ENCODE measurements at places on chromosomes 2 and 18.

GRCh38 chr2:102778260-102778659, 16.4 kb downstream of the TMEM182 start:
- DNase-seq, result no peak

DNA sequence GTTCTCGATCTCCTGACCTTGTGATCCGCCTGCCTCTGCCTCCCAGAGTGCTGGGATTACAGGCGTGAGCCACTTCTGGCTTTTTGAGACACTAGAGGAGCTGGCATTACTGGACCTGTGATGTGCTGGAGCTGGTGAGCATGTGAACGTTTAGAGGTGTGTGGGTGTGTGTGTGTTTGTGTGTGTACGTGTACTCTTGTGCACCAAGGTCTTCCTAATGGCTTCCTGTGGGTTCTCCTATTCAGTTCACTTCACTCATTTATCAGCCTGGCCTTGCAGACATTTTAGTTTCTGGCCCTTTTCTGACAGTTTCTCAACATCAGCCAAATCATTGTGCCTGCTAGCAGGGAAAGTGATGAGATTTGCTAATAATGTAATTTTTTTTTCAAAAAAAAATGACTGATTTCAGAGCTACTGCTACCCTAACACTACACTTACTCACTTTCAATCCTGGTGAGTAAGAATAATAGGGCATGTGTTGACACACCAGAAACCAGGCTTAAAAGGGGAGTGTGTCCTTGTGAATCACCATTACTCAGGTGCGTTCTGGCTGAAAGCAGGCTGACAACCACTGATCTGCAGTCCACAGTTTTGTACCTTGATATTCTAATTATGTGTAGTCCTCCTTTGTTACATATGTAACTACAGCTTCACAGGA, 41.0 kb upstream of the ACTR3 start:
- DNase-seq, result no peak

GRCh38 chr2:70132244-70133126, 45.2 kb downstream of the PCBP1 start:
- peak; percentile 49 for DNase-seq

GRCh38 chr2:48157150-48157549, 250.9 kb upstream of the FBXO11 start:
- no peak for DNase-seq

DNA sequence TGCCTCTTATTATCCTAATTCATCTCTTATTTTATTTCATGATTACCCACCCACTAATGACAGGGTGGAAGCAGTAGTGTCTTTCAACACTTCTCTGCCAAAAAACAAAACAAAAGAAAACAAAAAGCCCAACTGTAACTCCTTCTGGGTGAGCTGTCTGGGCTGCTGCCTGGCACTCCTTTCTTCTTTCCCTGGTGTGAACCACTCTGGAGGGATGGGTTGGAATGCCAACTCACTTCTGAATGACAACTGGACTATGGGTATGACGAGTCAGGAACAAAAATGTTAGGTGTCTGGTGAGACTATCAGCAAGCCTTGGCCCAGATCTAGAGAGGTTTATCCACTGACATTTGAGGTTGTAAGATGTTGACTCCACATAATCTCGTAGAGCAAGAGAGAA, 88.3 kb upstream of the ITGB6 start:
- DNase-seq, result no peak

DNA sequence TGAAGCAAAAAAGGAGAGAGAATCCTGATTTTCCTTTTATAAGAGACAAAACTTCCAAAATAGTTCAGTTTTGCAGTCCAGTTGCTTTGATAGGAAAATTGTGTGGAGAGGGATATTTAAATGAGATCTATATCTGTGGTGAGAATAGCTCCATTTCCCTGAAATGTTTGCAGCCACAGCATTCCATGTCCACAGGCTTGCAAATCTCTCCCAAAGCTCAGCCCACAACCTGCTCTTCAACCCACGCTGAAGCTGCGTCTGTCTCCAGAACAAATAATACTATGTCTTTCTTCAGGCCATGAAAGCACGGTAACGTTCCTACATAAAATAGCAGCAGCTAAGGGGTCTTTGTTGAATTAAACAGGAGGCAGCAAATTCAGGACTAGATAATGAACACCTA, 31.8 kb downstream of the TMEM17 start:
- peak; percentile 33 for DNase-seq

DNA sequence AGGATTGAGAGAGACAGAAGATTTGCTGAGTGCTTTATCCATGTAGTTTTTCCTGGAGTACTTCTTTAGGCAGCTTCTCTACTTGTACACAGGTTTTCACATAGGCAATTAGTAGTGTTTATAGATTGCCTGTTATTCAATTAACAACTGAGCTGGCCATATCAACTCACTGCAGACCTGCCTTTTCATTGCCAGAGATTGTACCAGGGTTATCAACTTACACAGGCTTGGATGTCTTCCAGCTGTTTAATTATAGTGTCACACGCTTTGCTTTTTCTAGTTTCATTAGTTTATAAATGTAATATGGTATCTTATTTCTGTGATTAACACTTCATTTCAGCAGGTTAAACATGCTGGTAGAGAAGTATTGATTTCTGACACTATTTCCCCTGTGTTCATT, 125.9 kb downstream of the GPD2 start:
- no peak for DNase-seq

Data from fibroblast of skin of right quadriceps (primary cell).